ENCODE measurements at places on chromosomes 4 and X.

GRCh38 chrX:113594123-113594841 lies 753.7 kb upstream of the AMOT start:
- DNase-seq: no peak

DNA sequence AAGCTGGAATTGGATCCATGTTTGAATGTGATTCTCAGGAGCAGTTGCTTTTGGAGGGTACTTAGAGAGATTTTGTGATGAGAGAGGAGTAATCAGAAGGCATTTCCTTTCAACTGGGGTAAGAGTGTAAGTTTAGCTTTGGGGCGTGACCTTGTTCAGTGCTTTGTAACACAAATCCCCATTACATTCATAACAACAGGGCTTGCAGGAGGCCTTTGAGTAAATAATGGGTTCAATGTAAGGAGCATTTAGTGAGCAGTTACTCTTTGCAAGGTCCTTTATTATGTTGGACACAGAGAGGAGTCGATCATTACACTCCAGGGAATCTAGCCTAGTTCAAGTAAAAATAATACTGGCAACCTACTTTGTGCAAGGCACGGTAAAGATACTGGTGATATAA lies 74.0 kb upstream of the AFF2 start:
- no peak for DNase-seq

GRCh38 chr4:141909541-141909940 lies 273.2 kb downstream of the IL15 start:
- DNase-seq: no peak

DNA sequence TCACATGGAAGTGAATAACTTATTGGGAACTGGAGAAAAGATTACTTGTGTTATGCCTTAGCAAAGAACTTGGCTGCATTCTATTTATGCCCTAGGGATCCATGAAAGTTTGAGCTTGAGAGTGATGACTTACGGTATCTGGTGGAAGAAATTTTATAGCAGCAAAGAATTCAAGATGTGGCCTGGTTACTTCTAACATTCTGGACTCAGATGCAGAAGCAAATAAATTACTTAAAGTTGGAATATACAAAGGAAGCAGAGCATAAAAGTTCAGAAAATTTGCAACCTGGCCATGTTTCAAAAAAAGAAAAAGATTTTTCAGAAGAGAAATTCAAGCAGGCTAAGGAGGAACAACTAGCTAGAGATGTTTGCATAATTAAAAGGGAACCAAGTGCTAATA lies 252.3 kb upstream of the WDFY3 start:
- DNase-seq: no peak

GRCh38 chr4:3451956-3452355 lies 10.2 kb downstream of the HGFAC start:
- no peak for DNase-seq

DNA sequence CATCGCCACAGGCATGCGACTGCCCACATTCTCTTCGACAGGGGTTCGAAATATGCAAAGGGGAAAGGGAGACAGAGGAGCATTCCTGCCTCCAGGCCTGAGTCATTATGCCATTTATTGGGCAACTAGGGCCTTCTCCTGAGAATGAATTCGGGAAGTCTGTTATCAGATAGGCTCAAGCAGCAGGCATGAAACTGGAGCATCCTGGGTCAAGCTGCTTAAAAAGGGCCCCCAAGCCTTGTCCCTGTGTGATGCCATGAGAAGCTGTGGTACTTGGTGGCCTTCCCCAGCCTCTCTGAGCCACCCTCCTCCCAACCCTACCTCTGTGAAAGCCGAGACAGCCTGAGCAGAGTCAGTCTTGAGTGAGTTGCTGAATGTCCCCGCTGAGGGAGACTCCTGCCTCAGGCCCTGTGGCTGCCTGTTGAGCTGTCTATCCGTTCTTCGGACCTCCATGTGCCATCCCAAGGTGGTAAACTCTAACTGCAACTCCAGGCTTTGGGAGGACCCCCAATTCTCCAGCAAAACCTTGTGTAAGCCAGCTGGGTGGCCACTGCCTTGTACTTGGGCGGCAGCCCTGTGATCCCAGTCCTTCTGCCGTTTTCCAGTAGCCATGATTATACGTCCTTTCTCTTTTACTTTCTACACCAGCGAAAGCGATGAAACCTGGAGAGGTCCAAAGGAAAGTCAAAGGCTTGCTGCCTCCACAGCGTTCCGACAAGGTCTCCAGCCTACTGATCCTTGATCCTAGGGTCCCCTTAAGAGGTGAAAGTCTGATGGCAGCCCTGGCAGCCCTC lies 37.7 kb downstream of the NBDY start:
- DNase-seq: no peak

GRCh38 chr4:141132072-141132708 lies 1.1 kb downstream of the RNF150 start:
- no peak for DNase-seq

DNA sequence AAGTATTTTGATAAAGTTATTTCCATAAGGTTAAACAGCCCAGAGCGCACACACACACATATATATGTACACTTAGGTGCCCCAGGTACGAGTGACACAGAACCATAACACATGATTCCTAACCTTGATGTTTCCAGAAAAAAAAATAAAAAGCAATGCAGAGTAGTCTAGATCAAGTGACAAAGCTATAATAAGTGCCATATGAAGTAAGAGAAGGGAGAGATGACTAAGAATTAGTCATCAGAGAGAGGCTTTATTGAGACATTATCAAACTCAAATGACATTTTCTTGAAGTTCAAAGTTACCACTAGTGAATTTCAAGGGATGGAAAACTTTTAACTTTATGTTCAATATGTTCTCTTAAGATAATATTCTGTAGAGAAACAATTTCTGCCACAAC lies 215.0 kb downstream of the HTR2C start:
- DNase-seq: no peak

DNA sequence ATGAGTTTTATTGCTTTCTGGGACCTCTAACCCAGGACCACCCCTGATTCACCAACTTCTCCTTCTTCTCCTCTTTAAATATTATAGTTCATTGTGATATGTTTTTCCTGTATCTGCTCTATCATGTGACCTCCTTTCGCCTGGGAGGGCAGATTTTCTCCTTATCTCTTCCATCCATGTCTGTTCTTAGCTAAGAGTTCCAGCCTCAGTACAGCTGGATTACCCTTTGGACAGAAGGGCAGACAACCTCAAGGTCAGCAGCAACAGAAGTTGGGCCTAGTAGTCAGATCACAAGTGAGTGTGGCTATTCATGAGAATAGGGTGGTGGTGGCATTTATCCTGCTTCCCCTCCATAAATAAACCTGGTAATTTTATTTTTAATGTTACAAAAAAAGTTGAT lies 5.7 kb upstream of the XK start:
- DNase-seq: no peak

- no peak for DNase-seq
Measured at GRCh38 chr4:4810778-4811177, 48.7 kb upstream of the MSX1 start.

Data from globus pallidus (tissue), 1 donor.